T-helper 22 cell (primary cell): ENCODE measurements at places on chromosomes 6 and 20.

DNA sequence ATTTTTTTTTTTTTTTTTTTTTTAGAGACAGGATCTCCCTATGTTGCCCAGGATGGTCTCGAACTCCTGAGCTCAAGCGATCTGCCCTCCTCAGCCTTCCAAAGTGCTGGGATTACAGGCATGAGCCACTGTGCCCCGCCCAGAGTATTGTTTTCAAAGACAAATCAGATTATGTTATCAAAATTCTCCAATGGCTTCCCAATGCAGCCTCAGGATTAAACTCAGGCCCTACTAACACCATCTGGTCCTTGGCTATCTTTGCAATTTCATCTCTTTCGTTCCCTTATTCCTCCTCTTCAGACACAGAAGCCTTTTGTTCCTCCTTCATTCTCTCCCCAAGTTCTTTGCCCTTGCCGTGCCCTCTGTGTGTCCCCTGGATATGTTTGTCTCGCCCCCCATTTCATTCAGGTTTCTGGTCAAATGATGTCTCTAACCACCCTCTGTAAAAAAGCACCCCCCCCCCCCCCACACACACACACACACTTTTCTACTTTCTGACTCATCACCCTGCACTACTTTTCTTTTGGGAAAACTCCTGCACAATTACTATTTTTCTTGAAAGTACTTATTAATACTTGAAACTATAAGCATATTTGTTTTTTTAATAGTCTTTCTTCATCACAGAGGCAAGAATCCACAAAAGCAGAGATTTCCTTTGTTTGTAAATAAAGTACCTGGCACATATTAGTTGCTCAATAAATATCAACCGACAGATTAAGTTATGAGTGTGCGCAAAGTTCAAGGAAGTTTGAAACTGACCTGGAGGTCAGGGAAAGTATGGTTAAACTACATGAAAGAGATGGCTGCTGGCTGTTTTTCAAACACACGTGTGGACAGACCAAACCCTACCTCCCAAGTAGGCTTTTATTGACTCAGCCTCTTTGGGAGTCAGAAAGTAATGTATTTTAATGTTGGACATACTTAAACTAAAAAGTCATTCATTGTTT, 16.7 kb downstream of the BTN1A1 start:
- no peak for DNase-seq

GRCh38 chr6:159249128-159249527, 79.9 kb downstream of the FNDC1 start:
- no peak for DNase-seq

DNA sequence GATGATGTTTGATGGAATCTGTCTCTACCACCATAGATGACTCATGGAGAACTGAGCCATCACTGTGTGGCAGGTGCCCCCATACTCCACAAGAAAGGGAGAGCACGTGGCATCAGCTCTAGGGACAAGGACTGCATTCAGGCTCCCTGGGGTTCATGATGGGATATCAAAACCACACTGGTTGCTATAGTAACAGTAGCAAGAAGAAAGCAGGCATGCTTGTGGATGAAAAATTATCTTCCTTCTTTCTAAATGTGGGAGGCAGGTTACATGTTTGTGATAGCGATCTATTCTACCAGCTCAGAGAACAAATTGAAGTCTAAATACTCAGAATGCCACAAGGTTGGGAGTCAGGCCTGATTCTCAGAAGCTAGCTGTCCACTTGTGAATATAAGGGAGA, 224.2 kb downstream of the ARHGAP18 start:
- DNase-seq: no peak

DNA sequence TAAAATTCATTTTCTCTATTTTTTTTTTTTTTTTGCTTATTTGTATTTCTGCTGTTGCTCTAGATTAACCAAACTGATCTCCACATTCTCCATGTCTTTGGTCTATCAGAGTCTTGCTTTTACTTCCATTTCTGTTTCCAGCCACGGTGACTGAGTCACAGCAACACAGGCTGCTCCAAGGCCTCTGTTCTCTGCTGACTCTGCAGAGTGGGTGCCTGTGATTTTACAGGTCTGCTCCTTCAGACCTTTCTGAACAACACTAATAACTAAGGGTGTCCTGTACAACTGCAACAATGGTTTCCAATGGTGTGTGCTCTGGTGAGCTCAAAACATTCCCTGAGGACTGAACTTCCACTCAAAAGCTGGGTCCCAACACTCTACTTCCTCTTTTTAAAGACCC, 102.3 kb upstream of the BMP2 start:
- DNase-seq: no peak

GRCh38 chr6:150272264-150272975, 96.4 kb upstream of the IYD start:
- DNase-seq: no peak

- no peak for DNase-seq
Observed at GRCh38 chr6:132354517-132355167, 46.6 kb downstream of the MOXD1 start.

DNA sequence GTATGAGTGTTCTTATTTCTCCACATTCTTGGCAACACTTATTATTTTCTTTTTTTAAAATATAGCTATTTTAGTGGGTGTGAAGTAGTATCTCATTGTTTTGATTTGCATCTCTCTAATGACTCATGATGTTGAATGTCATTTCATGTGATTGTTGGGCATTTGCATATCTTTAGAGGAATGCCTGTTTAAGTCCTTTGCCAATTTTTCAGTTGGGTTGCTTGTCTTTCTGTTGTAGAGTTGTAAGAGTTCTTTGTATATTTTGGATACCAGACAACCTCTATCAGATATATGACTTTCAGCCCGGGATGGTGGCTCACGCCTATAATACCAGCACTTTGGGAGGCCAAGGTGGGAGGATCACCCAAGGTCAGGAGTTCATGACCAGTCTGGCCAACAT, 5.1 kb upstream of the POPDC3 start:
- DNase-seq: no peak

DNA sequence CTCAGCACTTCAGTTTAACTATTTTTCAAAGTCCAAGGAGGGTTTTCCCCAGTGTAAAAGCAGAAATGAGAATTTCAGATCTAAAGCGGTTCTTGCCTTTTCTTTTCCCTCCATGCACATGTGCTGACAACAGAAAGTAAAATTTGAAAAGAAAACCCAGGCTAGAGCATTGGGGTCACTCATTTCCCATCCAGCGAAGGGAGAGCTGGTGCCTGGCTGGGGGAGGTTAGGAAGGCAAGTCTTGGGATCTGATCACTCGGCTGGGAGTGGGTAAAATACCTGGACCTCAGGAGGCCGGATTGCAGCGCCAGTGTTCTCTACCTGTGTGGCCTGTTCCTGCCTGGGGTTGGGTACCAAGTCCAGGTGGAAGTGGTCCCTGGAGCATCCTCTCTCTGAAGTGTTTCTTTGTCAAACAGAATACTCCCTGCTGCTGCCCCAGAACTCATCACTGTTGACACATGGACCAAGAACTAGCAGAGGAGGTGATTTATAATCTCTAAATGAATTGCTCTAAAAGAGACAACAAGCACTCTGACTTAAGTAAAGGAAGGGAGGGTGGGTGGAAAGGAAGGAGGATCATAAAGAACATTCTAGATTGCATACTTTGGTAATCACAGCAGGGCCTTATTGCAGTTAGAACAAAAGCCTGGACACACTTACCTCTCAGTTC, 136.0 kb downstream of the MTHFD1L start:
- no peak for DNase-seq

GRCh38 chr20:52751571-52751970, 220.6 kb upstream of the TSHZ2 start:
- no peak for DNase-seq

DNA sequence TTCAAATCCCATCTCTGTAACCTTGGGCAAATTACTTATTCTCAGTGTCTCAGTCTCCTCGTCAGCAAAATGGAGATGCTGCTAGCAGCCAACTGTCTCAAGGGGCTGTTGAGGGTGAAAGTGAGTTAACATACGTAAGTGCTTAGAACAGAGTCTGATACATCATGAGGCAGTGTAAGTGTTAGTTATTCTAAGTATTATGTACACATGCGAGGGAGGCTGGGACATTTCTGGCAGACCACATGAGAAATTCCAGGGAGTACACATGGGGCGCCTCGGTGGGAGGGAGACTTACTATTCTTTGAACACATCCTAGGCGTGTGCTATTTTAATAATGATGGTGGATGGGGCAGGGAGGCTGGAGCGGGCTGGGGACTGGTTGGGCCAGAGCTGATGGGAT, 99.1 kb downstream of the DLGAP4 start:
- DNase-seq: no peak

DNA sequence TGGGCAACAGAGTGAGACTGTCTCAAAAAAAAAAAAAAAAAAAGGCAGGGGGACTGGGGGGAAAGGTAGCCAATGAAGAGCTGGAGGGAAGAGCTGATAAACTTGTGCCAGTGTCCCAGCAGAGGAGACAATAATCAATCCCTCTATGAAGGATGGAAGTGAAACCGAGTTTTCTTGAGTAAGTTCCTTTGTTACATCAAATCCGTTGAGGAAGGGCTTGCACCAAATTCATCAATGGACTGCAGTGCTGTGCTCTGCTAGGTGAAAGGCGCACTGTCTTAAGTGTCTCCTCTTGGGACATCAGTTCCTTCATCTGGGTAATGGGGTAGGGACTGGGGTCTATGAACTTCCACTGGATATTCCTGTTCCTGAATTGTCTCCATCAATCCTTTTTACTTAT, 3.0 kb upstream of the CRIP3 start:
- no peak for DNase-seq

DNA sequence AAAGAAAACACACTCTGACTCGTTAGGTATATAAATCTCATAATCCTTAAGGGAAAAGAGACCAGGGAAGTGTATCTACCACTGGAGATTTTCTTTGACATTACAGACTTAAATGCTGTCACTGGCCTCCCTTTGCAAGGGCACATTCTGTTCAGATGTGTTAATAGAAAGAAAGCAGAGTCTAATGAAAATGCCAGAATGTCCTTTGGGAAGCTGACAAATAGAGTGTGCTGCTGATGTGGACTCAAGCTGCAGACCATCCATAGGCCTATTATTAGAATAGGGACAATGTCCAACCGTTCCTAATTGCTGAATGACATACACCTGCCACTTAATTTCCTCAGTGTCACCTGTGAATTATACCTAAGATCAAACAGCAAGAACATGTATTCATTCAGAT, 41.2 kb downstream of the SLC35D3 start:
- DNase-seq: no peak

DNA sequence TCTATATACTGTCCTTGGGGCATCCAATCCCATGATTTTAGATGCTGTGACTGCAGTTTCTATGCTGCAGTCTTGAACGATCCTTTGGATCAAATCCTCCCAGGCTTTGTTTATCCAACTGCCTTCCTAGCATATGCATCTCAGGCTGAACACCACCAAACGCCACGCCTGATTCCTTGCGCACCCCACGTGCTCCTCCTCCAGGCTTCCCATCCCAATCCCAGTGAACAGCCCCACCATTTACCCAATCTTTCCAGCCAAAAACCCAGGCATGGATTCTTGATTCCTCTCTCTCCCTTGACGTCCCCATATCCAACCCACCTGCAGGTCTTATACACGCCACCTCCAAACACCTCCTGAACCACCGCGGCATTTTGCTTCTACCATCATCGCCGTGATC, 7.8 kb downstream of the PDE10A start:
- DNase-seq: no peak

DNA sequence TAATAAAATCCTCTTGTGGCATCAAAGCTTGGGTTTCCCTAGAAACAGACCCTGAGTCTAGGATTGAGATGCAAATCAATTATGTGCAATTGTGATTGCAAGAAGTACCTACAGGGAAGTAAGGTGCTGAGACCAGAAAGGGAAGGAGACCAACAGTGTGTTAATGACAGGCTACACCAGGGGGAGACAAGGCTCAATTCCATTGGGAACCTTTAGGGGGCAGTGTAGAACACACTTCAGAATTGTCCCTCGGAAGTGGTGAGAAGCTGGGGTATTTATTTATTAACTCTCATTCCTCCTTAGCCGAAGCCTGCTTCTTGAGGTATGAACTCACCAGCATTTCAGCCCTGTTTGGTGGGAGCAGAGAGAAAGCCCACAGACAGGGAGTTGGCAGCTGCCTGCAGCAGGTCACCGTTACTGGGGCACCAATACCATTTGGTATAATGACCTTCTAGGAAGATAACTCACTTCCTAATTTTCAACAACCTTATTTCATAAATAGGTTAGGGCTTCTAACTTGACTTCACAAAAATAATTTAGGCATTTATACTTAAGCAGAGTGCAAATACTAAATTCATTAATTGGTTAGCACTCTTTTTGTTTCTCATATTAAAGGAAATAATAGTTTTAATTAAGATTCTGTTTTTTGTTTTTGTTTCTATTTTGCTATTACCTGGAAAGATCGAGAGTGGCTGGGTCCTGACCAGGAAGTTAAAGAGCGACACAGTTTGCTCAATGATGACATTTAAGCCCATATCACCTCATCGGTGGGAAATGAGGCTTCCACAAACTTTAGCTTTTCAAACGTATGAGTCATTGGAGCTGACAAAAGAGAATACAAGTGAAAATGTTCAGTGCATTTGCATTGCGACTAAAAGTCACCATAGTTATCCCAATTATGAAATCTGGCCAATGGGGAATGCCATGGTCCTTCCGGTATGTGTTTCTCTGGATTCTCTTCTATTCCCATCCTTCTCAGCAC, 94.8 kb downstream of the BTBD3 start:
- no peak for DNase-seq

- DNase-seq: no peak
Observed at GRCh38 chr20:10800288-10800687, 126.5 kb upstream of the JAG1 start.

- no peak for DNase-seq
Observed at GRCh38 chr20:11497545-11497944, 420.1 kb upstream of the BTBD3 start.

GRCh38 chr6:31462026-31462963, 35.6 kb upstream of the MICB start:
- DNase-seq: no peak

- peak; percentile 53 for DNase-seq
Observed at GRCh38 chr6:26223650-26224546, 136.7 kb downstream of the HFE start.

GRCh38 chr6:168926306-168926705, 327.3 kb downstream of the THBS2 start:
- no peak for DNase-seq

- DNase-seq: no peak
Observed at GRCh38 chr20:54922636-54923035, 447.2 kb downstream of the DOK5 start.

- DNase-seq: no peak
Observed at GRCh38 chr6:96926425-96926824, 1.9 kb downstream of the KLHL32 start.

DNA sequence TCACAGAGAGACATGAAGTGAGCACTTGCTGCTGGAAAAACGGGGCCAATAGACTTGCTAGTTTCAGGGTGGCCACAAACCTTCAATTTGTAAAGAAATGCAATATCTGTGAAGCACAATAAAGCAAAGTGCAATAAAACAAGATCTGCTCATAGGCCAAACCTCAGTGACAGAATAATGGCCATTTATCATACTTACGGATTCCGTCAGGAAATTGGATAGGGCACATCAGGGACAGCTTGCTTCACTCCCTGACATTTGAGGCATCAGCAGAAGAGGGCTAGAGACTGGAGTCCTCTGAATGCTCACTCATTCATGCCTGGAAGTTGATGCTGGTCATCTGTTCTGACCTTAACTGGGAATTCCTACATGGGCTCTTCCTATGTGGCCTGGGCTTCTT, 165.5 kb upstream of the OPRM1 start:
- DNase-seq: no peak

- DNase-seq: no peak
Observed at GRCh38 chr20:8170921-8171320, 38.9 kb downstream of the PLCB1 start.

- DNase-seq: no peak
Observed at GRCh38 chr6:169252505-169253189, 999 bp downstream of the THBS2 start.
